ENCODE measurements at places on chromosomes 2 and 18.
A peak's percentile ranks its signal among the peaks of the same experiment; 100 is the strongest.

GRCh38 chr2:86695053-86695691 lies 24.9 kb upstream of the RMND5A start:
- DNase-seq, result no peak

- DNase-seq, result no peak
These were observed 166.3 kb downstream of the NRP2 start for GRCh38 chr2:205848601-205849000.

GRCh38 chr2:197011801-197012641 lies 85.5 kb upstream of the PGAP1 start:
- DNase-seq, result peak; percentile 49

- no peak for DNase-seq
These were observed 190.1 kb downstream of the RAD51AP2 start for GRCh38 chr2:17328161-17328560.

DNA sequence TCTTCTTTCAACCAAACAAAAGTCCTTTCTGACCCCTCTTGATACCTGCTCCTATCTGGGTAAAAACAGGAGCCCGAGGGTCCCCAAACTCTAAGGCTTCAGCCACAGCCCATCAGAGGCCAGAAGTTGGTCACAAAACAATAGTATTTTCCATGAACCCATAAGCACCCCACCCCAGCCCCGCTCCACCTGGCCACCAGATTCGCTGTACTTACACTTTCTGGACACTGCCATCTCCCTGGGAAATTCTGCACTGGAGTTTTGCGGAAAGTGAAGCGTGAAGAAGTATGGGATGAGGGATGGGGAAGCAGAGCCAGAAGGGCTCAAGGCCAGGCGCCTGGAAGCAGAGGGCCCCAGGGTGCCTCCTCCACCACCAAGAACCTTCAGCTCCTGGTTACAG lies 5.2 kb upstream of the RUFY4 start:
- no peak for DNase-seq

- DNase-seq, result no peak
These were observed 184.2 kb upstream of the COL3A1 start for GRCh38 chr2:188789951-188790350.

GRCh38 chr2:118618279-118618678 lies 229.2 kb downstream of the EN1 start:
- DNase-seq, result no peak

- no peak for DNase-seq
These were observed 127.9 kb upstream of the THSD7B start for GRCh38 chr2:136637402-136637801.

DNA sequence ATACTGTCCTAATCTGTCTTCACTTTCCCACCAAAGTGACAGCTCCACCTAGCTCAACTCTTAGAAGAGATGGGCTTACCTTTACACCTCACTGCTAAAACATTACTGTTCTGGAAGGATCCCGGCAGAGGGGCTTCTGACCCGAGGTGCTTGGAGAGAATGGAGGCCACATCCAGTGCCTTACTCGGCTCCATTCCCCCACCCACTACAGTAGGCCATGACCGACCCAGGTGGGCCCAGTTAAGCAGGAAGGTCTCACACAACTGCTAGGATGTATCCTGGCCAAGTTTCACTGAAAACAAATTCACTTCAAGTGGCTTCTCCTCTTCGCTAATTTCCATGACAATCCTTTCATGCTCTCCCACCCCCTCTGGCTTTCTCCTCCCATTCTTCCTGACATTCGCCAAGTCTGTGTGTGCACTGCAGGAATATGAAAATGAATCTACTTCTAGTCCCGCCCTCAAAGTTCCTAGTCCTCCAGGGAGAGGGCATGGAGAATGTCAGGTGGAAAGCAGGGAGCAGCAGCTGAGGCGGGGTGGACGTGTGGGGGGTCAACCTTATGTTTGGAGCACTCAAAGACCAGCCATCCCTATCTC lies 11.8 kb downstream of the WIPF1 start:
- DNase-seq, result no peak

DNA sequence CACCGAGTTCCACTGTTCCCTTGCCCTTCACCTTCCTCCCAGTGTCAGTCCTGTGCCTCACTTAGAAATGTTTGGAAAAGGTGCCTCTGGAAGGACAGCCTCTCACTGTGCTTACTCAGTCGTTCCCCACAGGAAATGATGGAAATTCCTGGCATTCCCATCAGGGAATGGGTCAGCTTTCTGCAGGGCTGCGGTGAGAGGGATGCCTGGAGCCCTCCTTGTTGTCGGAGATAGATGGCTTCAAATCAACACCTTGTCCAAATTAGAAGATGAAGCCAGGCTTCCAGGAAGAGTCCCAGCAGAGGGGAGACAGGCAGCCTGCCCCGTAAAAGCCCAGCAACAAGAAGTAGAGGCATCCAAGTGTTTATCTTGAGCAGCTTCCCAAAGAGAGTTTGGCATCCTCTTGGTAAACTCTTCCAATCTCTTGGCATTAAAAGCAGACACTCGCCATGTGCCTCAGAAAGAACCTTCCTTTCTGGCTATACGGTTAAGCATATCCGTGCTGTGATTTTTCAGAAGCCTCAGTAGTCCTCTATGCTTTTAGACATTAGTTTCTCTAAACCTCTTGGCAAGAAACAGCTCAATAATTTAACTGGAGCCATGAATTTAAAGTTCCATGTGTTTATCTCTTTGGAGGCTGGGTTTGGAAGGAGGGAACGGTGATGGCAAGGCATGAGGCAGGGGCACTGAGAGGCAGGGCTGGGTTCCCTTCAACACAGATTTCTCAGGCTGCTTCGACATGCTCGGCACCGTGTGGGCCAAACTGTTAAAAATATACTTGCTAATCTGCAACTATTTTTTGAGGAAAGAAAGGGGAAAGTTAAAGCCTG lies 25.1 kb downstream of the COLEC12 start:
- DNase-seq, result no peak

DNA sequence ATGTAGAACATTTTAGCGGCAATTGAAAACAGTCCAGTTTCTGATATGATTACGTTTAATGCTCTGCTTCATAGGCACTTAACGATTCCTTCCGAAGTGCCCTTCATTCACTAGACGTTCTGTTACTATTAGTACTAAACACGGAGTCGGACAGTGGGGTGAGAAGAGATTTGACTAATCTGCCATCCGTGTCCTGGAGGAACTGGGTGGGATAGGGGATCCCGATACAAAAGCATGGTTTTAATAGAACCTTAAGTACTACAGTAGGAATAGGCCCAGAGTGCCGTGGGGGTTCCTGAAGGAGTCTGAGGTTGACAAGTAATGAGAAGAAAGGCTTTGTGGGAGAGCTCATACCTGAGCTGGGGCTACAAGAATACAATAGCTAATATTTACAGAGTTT lies 631 bp downstream of the MORN2 start:
- DNase-seq, result no peak

- no peak for DNase-seq
These were observed 252.2 kb downstream of the ASXL3 start for GRCh38 chr18:33830213-33830612.

DNA sequence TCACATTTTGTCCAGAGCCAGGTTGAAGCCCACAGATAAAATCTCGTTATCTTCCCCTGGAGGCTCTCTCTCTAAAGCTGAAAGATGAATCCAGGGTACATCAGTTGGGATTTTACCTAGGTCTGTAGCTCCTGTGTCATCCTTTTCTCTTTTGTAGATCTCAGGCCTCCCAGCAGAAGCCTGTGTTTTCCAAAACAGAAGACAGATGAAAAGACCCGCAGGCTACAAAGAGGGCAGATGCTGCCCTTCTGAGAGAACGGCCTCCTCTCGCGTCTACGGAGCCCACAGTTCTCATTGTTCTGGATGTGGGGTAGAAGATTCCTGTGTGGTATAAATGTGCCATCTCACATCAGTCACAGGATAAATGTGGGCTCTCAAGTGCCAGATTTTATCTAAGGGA lies 139.5 kb downstream of the SUCLG1 start:
- no peak for DNase-seq

DNA sequence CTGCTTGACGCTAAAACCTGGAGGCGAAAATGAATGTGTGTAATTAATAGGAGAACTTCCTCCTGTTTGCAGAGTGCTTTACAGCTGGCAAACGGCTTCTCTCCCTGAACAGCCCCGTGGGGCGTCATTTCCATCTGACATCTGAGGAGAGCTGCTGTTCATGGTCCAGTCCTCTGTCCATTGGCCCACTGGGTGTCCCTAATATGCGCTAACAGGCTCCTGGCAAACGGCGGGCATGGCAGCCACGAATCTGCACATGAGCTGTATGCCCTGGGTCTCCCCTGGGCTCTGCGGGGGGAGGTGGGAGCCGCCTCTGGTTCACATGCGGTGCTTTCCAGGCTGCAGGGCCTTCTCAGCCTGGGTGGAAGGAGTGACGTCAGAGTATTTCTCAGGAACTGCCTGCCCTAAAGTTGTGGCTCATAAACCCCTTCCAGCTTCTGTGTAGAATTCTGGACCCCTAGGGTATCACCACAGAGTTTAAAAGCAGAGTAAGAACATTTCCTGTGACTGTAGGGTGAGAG lies 73.2 kb downstream of the LRRFIP1 start:
- peak; percentile 61 for DNase-seq

DNA sequence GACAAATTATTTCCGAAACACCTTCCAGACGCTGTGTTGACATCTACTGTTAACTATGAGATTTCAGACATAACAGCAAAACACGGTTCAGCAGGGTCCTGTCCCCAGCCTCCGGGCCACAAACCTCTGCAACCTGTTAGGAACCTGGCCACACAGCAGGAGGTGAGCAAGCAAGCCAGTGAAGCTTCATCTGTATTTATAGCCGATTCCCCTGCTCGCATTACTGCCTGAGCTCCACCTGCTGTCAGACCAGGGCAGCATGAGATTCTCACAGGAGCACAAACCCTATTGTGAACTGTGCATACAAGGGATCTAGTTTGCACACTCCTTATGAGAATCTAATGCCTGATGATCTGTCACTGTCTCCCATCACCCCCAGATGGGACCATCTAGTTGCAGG lies 31.1 kb downstream of the NDUFA10 start:
- DNase-seq, result no peak

DNA sequence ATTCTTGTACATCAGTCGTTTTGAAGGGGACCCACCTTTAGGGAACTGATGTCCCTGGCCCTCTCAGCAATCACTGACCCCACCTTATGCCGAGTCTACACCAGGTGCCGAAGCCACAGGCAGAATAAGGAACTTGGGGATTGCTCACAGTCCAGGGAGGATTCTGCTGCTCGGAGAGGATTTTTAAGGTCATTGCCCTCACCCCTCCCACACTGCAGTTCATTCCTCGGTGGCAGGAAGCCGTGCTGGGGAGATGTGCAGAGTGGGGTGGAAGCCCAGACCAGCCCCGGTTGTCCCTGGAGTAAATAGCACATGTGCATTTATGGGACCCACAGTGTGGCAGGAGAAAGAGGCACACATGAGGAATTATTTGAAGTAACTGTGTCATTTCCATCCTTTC lies 50.4 kb downstream of the PLB1 start:
- no peak for DNase-seq

GRCh38 chr2:237427769-237428506 lies 14.0 kb upstream of the COL6A3 start:
- no peak for DNase-seq

DNA sequence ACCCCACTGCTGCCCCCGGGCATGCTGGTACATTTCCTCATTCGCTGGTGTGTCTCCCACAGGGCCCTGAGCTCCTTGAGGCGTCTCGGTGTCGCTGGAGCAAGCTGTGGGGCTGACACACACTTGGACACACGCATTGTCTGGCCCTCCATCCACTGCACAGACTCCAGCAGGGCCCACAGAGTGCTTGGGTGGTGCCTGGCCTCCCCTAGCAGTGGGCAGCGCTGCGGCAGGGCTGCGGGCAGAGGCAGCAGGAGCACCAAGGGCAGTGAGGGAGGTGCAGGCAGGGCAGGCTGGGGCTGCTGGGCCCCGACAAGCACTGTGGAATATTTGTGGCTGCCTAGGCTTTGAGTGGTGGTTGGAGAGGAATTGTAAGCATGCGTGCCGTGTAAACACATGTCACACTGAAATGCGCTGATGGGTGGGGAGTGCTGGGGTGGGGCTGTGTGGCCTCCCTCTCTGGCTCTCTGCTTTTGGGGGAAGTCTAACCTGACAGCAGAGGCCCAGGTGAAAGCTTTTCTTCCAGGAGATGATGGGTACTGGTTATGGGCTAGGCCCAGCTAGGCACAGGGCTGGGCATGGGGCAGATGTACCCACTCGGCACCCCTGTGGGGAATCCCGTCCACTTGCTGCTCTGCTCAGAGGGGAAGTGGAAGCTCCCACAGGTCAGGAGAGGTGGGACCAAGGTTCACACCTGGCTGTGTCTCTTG lies 55.5 kb upstream of the HS6ST1 start:
- no peak for DNase-seq

- DNase-seq, result no peak
These were observed 36.5 kb downstream of the OSR1 start for GRCh38 chr2:19321946-19322345.

DNA sequence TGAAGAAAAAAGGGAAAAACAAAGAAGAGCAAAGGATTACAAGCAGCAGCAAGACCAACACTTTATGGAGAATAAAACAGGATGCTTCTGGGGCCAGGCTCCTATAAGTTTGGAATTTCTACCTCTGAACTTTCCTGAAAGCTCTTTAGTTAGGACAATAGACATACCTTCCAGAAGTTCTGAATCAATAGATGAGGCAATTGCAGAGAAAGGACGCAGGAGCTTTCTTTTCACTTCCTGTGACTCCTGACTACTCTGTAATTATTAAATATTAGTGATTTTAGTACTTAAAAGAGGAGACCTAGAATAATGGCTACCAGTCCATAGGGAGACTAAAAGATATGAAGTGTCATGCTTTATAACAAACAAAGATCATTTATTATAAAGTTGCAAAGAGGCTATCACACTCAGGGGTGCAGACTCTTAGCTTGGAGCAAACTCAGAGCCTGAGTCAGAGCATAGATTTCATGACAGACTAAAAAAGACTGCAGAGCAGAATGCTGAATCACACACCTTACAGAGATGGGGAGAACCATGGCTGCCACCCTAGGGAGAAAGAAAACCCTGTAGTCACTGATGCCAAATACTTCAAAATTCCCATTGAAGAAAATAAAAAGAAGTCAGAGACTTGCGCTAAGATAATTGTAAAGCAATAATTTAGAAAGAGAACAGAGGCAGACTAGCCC lies 52.5 kb upstream of the FAM136A start:
- DNase-seq, result no peak

GRCh38 chr2:15591692-15592463 lies at the start of gene DDX1:
Gene DDX1, plus strand, starts transcription at chr2:15591868. Its CDS starts 66 bp downstream, at chr2:15591934.
- DNase-seq, result peak; percentile 74

DNA sequence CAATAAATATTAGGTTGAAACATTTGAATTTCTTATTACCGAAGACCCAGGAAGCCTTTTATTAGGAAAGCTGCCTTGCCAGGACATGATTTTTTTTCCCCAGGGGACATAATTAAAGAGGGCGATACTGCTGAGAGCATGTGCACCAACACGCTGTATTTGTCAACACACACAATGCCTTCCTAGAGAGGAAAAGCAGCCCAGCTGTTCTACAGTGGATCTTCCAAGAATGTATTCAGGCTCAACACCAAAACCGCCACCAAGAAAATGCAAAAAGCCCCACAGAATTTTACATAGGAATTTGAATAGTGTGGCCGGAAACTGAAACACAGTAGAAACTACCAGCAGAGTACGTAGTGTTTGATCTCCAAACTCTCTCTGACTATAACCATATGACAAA lies 320.4 kb downstream of the DLGAP1 start:
- DNase-seq, result no peak

All from NCI-H774 (cell line).